ENCODE measurements at places on chromosomes 2 and 18.

DNA sequence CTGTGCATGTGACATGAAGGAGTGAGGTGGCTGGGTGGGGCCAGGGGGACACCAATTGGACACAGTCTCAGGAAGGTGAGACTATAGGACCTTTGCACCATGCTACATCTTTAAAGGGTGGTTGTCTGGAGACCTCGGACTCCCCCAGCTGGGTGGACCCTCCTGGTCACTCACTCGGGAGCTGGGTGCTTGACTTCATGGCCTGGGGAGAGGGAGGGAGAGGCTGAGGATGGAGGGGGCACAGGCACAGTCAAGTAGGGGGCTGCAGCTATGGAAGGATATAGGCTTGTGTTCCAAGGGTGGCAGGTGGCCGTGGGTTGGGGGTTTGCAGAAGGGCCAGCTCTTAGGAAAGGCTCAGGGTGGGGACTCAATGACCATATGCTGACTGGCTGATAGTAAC, 7.1 kb upstream of the CELF4 start:
- DNase-seq: no peak

GRCh38 chr2:9069543-9069942, 66.1 kb upstream of the MBOAT2 start:
- no peak for DNase-seq

DNA sequence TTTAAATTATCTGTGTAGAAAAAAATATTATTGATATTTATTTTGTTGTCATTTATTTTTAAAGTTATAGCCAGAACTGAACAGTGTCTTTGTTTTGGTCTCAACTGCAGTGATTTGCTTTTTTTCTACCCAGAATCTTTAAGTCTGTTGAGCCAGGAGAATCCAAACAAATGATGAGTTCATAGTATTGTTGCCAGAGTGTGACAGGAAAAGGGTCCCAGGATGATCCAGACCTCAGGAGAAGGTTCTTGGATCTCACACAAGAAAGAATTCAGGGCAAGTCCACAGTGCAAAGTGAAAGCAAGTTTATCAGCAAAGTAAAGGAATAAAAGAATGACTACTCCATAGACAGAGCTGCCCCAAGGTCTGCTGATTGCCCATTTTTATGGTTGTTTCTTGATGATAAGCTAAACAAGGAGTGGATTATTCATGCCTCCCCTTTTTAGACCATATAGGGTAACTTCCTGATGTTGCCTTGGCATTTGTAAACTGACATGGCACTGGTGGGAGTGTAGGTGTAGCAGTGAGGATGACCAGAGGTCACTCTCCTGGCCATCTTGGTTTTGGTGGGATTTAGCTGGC, 127.1 kb downstream of the AGPS start:
- no peak for DNase-seq

- no peak for DNase-seq
These were observed 944.9 kb upstream of the GYPC start for GRCh38 chr2:125711075-125711474.

DNA sequence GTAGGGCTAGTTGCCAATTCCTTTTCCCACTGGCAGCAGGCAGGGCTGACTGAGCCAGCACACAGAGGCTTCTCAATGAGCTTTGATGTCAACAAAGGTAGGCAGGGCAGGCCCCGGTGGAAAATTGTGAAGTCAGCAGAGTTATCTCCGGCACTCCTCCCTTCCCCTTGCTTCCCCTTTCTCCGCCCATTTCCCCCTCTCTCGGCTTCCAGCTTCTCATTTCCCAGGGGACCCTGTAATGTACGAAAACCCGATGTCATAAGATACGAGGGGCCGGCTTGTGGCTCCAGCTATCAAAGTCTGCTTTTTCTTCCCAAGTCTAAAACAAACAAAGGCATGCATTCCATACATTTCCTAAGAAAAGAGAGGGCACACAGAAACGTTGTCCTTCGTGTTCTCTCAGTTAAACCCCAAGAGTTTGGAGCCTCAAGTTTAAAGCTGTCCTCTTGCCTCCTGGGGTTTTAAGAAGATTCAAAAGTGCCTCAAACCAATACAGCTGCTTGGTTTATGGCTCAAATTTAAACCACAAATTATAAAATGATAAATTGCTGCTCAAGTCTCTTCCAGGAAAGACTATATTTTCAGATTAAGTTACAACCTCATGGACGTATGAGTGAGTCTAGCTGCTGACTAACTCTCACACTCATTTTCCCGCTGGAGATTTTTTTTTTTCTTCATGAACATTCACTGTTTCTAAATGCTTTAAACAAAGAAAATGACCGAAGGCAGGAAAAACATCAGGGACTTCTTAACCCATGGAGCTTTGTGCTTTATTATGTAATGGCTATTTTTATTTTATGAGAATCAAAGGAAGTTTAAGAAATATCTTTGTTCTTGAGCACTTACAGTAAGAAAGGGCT, 27.2 kb upstream of the EML4 start:
- peak; percentile 94 for DNase-seq

DNA sequence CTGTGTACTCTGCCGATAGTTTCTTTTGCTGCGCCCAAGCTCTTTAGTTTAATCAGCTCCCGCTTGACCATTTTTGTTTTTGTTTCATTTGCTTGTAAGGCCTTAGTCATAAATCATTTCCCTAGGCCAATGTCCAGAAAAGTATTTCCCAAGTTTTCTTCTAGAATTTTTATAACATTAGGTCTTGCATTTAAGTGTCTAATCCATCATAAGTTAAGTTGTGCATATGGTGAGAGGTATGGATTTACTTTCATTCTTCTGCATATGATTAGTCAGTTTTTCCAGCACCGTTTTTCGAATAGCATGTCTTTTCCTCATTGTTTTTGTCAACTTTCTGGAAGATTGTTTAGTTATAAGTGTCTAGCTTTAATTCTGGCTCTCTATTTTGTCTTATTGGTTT, 484.8 kb upstream of the CNTNAP5 start:
- no peak for DNase-seq

- DNase-seq: no peak
These were observed 80.4 kb downstream of the MC4R start for GRCh38 chr18:60292186-60292585.

GRCh38 chr2:134452042-134452733, 198.3 kb downstream of the MGAT5 start:
- DNase-seq: no peak

DNA sequence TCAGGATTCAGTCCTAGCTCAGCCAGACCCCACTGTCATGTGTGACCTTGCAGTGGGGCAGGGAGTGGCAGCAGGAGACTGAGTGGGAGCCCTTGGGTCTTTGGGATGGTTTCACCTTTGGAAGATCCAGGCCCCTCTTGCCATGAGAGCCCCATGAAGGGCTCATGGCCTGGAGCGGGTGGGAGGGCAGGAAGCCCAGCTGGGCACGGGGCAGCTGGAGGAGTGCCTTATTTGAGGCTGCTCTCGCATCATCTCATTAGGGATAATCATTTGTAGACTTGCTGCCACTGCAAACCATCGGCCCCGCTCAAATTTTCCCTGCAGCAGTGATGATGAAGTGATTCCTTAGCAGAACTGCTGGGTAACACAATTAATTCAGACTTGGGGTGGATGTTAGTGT, 73.9 kb downstream of the TGOLN2 start:
- DNase-seq: no peak

GRCh38 chr18:57898506-57899124, 95.5 kb upstream of the ATP8B1 start:
- peak; percentile 61 for DNase-seq

DNA sequence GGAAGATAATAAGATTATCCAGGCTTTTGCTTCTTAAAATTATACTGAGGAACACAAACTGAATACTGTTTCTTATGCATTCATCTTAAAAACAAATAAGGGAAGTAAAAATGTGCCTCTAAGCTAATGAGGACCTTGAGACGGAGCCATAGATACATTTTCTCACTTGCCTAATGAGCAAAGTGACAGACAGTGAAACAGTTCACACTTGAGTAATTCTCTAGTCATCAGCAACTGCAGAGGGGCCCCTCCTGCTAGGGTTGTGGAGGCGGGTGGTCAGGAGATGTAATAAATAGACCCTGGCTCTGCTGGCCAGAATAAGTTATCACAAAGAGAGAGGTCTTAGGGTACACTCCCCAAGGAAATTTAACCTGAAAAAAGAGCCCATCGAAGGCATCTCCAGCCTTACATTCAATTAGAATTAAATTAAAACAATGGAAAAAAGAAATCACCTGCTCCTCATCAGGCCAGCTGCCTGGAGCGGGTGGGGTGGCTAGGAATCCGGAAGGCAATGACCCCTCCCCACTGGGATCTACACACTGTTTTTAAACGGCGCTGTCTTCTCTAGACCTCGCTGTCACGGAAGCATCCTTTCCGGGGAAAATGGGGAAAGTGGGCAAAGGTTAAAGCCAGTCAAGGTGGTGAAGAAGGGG, 32.6 kb upstream of the INSIG2 start:
- DNase-seq: no peak

- no peak for DNase-seq
These were observed 639.3 kb downstream of the CNTNAP5 start for GRCh38 chr2:124664363-124664762.

DNA sequence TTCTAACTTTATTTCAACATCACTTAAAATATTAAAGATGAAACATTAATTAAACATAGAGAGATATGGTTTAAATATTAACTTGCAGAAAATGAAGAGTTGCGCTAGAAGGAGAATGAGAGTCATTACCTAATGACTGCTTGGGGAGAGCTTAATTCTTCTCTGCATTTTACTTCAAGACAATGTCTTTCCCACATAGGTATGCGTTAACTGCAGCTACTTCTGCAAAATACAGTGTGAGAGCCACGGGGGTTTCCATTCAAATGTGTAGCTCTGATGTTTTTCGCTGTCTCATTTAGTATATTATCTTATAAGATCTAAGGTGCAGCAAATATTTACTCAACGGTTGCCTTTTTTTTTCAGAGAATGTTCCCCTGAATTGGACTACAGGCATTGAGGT, 126.7 kb downstream of the TMX3 start:
- no peak for DNase-seq

DNA sequence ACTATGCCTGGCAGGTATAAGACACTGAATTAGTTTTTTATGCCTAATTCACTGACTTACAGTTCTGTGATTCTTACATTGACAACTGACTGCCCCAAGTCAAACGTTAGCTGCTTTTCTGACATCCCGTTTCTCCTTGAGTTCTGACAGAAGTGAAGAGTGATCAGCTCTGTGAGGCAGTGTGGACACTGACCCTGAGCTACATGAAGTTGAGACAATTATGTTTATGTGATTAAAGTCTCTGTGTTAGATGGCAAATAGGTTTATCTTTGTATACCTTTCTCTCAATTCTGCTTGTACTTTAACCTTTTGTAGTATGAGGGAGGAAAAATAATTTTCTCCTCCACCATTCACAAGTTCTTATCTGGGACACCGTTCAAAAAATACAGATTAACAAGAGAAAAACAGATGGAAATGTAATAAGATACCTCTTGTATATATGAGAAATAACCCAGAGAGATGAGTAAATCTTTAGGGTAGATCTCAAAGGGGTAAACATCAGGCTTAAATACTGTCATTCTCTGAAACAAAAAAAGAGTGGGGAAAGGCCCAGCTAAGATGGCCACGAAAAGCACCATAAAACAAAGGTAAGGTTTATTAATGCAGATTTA, 85.4 kb upstream of the B3GNT2 start:
- DNase-seq: no peak

GRCh38 chr2:212672186-212672585, 133.6 kb upstream of the ERBB4 start:
- peak; percentile 16 for DNase-seq

DNA sequence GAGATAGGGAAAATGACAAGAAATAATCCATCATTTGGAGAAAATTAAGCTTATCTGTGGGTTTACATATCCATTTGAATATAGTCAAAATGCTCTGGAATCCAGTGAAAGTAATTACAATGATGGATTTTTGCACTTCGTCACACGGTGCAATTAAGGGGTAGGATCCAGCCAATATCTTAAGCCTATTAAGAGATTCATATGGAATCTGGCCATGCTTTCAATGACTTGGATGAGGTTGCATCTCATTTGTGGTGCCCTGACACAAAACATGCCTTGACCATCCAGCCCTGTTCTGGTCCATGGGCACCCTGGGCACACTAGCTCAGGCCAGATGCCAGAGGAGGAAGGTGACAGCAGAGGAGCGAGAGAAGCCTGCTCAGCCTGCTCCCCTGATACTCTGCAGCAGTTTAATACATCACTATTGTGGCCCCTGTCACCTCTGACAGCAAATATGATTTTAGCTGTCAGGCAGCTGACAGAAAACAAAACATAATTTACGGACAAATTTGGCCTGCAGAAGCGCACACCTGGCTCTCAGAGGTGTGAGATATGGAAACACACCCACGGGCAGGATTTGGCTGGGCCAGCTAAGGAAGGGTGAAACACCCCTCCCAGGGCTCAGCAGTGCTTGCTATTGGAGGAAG, 94.1 kb upstream of the ST8SIA3 start:
- DNase-seq: no peak

DNA sequence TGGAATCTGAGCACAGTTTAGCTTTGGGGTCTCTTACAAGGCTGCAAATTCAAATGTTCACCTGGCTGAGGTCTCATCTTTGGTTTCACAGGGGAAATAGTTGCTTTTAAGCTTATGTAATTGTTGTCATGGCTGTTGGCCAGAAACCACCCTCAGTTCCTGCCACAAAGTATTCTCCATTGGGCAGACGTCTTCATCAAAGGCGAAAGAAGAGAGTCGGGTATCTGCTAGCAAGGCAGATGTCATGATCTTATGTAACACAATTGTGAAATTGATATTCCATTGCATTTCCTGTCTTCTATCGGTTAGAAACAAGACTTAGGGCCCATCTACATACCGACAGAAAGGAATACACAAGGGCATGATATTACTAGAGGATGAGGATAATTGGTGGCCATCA, 816.2 kb downstream of the MBD2 start:
- DNase-seq: no peak

- DNase-seq: no peak
These were observed 50.8 kb downstream of the NCK2 start for GRCh38 chr2:105795575-105795934.

- DNase-seq: peak; percentile 21
These were observed 17.7 kb downstream of the MRPS9 start for GRCh38 chr2:105055613-105056012.

GRCh38 chr18:79300413-79300812, 95.3 kb upstream of the NFATC1 start:
- no peak for DNase-seq

DNA sequence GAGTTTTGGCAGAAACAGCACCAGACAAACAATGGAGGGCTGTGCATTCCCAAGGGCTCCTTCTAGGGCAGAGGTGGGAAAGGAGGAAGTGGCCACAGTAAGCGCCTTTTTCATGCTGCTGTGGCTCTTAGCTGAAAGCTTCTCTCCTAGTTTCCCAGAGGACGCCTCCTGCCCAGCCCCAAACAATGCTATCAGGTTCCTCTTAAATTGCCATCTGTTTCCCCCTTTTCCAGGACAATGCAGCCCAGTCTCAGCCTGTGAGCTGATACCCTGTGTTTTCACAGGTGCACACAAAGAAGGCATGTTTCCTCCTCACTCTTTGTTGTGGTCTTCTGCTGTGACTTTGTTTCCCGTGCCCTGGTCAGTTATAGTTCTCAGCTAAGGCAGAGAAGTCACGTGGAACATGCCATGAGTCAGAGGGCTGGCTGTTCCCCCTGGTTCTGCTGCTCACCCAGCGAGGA, 5.4 kb upstream of the FAM124B start:
- DNase-seq: no peak
